SW 1271 (cell line): ENCODE measurements at places on chromosomes 11 and 22.

GRCh38 chr11:62710001-62710345, 2.5 kb downstream of the GNG3 start:
- DNase-seq = no peak

GRCh38 chr11:17150521-17150920, 57.3 kb downstream of the PIK3C2A start:
- DNase-seq = no peak

DNA sequence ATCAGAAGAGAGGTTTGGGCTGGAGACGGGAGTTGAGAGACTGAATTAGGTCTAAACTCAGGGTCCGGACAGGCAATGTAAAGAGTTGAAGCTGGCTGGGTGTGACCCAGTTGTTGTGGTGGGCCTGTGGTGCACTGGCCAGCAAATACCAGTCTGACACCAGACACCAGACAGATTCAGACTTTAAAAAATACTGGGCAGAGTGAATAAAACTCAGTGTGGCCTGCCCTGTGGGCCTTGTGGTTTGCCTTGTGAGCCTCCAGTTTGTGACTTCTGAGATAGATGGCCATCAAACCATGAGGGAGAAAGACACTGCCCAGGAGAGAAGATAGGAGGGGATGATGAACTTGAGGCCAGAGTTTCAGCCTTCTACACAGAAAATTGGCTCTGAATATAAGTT, 25.8 kb downstream of the RCN1 start:
- DNase-seq = no peak

DNA sequence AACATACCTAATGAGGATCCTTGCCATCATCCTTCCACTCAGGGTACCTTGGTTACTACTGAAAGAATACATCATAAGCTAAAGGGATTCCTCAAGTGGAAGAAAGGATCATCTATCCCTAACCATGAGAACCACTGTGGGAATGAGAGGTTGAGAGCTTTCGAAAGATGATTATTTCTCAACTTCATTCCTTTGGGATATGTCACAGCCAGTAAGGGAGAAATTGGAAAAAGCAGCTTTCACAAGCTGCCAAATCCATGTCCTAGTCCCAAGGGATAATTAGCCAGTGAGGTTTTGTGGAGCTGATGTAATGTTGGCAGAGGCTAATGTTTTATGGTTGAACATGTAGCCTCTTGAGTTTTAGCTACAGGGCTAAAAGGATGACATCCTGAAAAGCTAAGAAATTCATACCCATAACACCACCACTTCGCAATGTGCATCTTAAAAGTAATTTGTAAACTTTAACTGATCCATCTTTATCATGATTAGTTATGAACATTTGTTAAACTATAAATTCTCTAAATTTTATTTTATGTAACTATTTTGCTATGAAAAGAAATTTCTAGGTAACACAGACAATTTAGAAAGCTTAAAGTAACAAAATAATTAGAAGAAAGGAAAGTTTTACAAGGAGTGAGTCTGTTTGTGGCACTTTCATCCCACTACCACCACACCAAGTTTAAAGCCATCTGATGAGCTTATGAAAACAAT, 123.9 kb downstream of the MRTFA start:
- peak; percentile 77 for DNase-seq

DNA sequence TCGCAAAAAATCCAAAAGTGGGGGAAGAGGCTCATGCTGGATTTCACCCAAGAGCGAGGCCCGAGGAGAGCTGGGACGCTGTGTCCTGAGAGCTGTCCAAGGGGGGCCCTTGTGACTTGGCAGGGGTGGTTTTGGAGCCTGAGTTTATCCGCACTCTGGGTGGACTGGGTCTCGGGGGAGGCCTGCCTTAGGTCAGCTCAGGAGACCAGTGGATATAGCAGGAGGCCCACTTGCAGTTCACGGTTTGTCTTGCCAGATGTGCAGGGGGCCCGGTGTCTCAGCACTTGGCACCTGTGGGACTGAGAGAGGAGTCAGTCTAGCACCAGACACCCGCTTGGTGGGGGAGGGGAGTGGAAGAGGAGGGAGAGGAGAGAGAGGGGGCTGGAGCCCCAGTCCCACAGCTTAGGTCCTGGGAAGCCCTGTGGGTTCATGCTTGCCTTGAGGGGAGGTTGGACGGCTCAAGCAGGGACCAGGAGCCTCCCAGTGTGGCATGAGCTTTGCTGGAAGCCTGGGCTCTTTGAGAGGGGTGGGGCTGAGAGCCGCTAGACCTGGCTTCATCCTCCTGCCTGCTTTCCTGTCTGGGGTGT, 33.4 kb downstream of the PARVB start:
- DNase-seq = no peak

- DNase-seq = no peak
Measured at GRCh38 chr11:30585892-30586250, 282 bp downstream of the MPPED2 start.

- no peak for DNase-seq
Measured at GRCh38 chr11:69327741-69328191, 33.8 kb downstream of the MYEOV start.

DNA sequence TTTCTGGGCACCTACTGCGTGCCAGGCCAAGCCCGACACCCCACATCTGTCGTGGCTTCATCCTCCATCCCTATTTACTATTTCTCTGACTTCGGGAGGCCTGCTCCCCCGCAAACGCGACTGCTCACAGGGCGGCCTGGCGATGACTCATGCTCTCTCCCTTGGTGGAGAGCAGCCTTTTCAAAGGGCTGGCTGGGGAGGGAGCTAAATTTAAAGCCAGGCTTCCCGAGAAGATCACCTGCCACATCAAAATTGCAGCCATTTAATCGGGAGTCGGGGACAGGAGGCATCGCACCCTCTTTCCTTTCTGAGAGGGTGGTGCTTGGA, 24.9 kb upstream of the SHISAL1 start:
- DNase-seq = no peak

DNA sequence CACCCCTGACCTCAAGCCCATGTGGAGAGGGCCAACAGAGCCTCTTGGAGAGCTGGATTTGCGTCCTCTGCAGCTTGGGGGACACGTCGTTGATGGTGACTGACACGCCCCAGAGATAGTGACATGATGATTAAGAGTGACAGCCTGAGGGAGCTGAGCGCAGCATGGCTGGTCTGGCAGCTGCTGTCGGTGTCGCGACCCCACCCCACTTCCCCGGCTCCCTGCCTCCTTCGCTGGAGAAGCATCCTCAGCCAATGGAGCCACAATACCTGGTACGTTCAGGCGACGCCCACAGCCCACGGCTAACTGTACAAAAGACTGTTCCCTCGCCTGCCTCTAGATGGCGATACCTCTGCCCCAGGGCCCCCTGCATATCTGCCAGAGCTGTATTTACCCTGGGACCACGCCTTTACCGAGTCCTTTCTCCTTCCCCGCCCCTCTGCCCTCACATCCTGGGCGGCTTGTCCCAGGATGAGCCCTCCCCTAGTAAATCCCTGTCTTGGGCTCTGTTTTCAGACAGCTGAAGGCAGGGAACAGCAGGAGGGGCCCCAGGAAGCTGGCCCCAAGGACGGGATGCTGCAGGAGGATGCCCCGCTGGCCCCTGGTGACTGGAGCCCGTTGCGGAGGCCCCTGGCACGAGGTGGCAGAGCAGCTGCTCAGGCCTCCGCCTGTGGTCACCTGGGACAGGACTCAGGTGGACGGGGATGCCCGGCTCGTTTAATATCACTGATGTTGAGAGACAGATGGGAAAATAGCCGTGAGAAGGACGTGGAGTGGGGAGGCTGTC, 90.6 kb downstream of the RPS6KA4 start:
- peak; percentile 77 for DNase-seq

- DNase-seq = no peak
Measured at GRCh38 chr11:31102316-31102715, 267.2 kb downstream of the DCDC1 start.

DNA sequence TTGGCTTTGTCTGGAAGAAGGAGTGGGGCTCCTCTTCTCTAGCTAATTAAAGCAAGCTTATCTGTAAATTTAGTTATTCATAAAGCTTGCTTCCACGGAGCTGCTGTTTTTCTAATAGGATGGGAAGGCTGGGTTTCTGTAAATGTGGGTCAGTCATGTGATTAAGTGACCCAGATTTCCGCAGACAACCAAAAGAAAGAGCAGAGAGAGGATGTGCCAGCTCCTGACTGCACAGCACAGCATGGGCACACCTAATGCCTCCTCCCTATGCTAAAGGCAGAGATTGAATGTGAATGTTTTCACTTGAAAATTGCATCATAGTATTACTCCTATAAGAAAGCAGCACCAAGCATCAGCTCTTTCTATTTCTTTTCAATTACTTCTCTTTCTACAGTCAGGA, 160.2 kb downstream of the FAT3 start:
- DNase-seq = no peak

DNA sequence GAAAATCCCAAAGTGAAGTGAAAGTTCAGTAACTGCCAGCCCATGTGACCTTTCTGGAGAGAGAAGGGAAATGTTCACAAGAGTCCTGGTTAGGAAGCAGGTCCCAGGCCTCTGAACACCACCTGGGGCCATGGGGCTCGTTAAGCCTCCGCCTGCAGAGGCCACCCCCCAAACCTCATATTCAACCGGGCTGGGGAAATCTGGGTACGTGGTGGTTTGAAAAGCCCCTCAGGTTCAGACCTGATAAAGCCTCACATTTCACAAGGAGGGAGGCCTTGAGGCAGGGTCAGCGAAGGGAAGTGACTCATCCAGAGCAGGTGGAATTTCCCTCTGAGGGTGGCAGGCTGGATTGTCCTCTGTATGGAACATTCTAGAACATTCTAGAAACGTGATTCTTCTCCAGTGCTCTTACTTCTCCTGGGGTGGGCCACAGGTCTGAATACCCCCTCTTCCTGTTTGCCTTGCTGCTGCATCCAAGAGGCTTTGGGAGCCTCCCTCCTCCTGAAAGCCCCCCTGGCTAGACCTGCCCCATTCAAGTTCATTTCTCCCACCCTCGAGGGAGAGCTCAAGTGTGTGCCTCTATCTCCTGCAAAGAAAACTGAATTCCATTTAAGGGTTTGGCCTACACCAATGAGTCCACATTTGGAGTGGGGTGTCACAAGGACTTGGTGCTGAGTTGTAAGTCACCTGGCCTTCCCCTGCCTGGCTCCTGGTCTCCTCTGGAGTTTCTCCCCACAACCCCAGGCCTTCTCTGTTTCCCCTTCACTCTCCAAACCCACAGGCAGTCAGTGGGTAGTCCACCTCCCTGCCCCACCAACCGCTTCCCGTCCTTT, 6.3 kb downstream of the FXYD2 start:
- DNase-seq = no peak

- no peak for DNase-seq
Measured at GRCh38 chr11:32065865-32066629, 24.8 kb upstream of the RCN1 start.
